ENCODE measurements at places on chromosomes 3 and 15.

GRCh38 chr3:152779653-152780052 is 55.3 kb upstream of the P2RY1 start:
- no peak for DNase-seq

DNA sequence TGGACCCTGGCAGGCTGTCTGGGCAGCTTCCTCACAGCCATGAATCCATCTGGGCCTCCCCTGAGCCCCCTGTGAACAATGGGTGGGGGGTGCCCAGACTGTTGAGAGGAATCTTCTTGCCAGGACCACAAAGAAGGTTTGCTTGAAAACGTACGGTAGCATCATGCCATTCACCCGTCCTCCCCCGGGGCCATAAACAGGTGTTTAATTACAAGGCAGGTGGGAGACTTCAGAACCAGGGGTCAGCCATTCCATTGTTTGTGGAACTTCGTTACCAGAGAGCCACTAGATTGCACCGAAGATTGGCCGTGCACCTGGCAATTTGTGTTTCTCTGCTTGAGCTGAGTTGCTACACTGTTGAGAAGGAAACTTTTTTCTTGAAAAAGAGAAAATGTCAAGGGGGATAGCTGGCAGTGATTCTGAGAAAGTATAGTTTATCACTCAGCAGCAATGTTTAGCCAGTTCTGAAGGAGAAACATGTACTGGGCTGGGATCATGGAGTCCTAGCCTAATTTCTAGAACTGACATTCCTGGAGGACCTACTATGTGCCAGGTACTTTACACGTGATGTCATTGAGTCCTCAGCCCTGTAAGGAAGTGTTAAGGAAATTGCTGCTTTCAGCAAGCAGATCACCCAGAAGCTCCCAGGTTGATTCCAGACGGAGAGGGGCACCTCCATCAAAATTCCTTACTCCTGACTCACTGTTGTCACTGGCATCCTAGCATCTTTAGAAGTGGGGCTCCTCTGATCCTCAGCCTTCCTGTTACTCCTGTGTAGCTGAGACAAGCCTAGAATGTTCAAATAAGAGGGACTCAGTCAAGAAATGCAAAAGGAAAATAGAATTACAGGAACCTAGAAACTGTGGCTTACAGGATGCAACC is 103.8 kb upstream of the UBE2E1 start:
- no peak for DNase-seq

GRCh38 chr15:66502491-66502890 is 2.2 kb downstream of the RPL4 start:
- no peak for DNase-seq

DNA sequence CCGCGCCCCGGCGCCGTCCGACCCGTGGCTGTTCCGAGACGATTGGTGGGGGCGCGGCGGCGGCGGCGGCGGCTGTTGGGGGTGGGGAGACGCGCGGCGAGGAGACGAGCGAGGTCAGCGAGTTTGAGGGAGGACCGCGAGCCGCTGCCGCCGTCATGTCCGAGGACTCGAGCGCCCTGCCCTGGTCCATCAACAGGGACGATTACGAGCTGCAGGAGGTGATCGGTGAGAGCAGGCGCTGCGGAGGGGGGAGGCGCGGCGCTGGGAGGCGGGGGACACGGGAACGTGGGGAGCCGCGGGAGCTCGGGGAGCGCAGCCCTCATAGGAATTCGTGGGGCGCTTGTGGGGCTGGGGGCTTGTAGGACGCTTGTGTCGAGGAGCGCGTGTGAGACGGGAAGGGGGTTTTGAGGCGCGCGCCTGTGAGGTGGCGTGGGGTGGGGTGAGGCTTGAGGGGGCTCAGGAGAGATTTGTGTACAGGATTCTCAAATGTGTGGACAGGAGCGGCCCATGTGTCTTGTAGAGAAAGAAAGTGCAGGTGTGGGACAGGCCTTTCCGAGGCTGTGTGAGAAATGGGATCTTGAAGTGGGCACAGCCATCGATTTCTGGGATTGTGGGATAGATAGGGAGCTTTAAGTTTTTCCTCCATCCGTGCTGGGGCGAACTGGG is 518 bp downstream of the OXSR1 start:
- no peak for DNase-seq

GRCh38 chr3:190863119-190863465 is 598 bp upstream of the GMNC start:
- no peak for DNase-seq

- no peak for DNase-seq
Observed at GRCh38 chr15:32843219-32843815, 125.5 kb downstream of the GREM1 start.

DNA sequence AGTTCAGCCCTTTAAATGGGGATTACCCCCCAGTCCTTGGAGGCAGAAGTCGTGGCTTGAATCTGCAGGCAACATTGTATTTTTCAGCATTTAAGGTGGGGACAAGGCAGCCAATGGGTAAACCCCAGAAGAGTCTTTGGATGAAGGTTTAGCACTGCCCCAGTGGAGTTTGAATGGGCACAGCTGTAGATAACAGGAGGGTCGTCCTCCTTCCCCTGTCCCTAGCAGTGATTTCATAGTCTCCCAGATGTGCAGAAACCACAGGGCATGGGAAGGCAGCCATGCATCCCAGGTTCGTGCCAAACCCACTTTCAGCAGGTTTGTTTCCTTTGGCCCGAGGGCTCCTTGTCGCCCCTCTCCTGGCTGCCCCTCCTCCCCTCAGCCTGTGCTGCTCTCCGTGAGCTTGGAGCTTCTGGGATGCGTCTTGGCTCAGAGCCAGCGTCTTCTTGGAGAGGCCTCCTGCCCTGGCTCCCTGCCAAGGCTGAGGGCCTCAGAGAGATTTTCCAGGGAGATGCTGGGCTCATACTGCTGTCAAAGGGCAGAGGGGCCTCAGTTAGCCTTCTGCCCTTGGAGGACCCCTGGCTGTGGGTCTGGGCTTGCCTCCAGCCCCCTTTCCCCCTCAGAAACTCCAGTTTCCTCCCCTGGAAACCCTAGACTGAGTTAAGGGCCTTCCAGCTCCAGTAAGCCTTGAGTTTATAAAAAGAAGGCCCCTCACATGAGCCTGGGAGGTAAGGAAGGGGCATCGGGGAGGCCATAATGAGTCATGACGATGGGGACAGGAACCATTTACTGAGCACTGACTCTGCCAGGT is 48.9 kb upstream of the POLG start:
- DNase-seq, result no peak

DNA sequence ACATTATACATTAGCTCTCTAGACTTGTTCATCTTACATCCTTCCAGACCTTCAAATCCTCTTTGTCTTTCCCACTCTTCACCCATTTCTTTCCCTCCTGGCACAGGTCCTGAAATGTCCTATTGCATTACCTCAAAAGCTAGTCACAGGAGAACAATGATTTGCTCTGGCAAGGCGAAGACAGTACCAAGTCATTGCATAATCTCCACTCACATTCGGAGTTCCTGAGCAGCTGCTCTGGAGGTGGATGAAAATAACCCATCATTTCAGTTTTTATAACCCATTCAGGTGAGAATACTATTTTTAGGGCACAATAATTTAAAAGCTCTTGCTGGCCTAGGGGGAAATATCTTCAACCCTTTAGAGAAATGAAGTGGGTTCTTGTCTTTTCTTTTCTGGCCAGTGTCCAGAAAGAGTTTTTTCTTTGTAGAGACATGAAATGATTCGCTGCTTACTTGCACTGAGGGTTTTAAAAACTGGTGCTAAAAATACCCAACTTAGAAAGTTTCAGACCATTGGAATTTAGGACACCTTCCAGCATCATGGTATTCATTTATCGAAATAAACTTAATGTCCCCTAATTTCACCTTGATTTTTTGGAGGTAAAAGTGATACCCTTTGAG is 23.4 kb upstream of the DYNC1LI1 start:
- DNase-seq, result no peak

DNA sequence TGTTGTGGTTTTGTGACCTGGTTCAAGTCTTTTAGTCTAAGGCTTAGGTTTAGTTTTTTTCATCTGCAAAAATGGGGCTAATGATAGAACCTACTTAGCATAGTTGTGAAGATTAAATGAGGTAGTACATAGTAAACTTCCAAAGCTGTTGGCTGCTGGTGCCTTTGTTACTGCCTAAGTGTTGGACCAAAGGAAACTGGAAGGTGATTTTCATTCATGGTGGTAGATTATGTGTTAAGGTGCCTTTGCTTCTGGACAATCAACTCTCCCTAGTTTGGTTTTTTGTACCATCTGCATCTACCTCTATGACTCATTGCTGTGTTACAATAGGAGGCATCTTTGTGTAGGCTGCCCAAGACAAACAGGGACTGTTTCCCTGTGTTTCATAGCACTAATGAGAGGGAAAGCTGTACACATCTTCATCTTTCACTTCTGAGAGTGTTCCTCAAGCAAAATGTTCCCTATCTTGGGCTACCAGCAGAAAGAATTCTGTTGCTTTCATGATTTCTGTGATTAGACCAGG is 3.2 kb downstream of the MAP2K1 start:
- no peak for DNase-seq

DNA sequence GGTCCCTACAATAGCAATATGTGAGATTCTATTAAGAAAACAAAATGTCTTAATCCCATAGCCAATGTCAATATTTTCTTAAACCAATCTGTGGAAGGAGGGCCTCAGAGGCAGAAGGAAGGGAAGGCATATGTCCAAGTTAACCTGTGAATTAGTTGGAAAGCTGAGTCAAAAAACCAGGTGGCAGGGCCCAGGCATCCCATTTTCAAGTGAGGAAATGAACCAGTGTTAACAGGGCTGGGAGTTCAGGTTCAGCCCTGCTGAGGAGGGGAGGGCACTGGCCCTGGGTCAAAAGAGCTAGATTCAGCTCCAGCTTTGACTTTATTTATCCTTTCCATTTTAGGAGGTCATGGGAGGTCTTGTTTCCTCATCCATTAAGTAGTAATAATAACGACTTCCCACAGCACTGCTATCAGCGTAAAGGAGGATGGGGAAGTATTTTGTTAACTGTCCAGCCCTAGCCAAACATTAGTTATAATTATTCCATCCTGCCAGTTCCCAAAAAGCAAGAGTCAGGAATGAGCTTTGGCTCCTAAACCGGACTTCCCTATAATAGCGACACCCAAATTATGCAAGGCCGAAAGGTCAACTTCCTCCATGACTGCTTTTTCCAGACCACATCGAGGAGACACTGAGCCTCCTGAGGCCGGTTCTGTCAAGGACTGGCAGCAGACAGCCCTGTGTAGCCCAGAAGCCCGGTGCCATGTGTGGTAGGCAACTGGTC is 3.2 kb downstream of the MASP1 start:
- DNase-seq, result no peak

DNA sequence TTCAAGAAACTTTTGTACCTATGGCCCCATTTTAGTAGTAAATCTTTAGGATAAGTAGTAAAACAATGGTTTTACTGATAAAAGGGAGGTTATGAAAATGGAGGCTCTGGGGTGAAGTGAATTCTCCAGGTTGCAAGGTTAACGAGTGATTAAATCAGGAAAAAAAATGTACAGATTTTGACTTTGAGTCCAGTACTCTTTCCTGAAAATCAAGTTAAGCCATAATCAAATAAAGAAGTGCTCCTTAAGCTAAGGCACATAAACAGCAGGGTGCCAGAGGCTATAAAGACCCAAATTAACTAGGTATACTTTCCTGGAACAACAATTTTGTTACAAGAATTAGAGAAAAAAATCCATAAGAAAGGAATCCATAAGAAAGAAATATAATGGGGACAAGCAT is 114.7 kb downstream of the DPH6 start:
- DNase-seq, result no peak

GRCh38 chr15:85504749-85505676 is 124.6 kb downstream of the AKAP13 start:
- peak; percentile 26 for DNase-seq

GRCh38 chr3:116391296-116392201 is 53.7 kb downstream of the LSAMP start:
- DNase-seq, result no peak

- DNase-seq, result no peak
Observed at GRCh38 chr3:192062186-192062585, 601.2 kb downstream of the PYDC2 start.

- no peak for DNase-seq
Observed at GRCh38 chr3:60609446-60609845, 641.8 kb downstream of the FHIT start.

Data from bone marrow (tissue), 2 donors.